Ascending aorta (tissue), 2 donors: ENCODE measurements at places on chromosomes 2 and 18.

GRCh38 chr2:145394181-145394580, 874.3 kb upstream of the ZEB2 start:
- DNase-seq, result no peak

- DNase-seq, result no peak
Measured at GRCh38 chr2:16247326-16248122, 307.2 kb downstream of the MYCN start.

GRCh38 chr2:100417711-100418124, 250 bp upstream of the CHST10 start:
- DNase-seq, result no peak

DNA sequence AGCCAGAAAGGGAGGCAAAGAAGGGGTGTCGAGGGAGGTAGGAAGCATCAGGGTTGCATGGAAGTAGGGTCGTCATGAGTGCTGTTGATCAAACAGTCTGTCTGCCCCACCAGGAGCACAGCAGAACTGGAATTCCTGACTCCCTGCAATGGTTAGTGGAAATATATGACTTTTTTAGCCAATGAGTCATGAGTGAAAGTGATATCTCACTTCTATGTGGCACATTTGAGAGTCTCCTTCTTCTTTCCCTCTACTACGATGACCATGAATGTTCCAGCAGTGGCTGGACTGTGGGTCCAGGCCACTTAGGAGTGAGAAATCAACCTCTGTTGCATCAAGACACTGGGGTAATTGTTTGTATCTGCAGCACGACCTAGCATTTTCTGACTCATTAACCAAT, 199.5 kb downstream of the TTC32 start:
- DNase-seq, result no peak

DNA sequence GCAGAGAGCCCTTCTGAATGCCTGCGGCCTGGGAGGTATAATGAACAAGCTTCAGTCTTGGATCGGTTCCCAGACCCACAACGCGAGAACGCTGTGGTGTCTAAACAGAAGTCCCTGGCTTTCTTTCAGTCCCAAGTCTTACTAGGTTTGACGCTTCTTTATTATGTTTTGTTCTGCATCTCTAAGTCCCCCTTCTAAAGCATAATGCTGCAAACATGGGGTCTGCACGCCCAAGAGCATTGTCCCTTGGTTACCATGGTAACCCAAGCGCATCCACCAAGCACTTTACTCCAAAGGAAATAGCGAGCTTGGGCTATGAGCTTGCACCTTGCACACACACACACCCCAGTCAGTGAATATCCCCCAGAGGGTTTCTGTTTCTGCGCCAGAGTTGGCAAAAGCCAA, 193.7 kb downstream of the INO80D start:
- no peak for DNase-seq
